ENCODE measurements at places on chromosomes 11 and 22. TPM values are rescaled to one million over a fixed set of nuclear protein-coding genes. Genes with fewer than 3 reads are reported as not detected.

FGF19 gene
- 0.16 TPM for total RNA-seq

CARD10 gene
- total RNA-seq, result 67.6 TPM

CCDC89 gene
- 0.76 TPM for total RNA-seq

MMP26 gene
- not detected for total RNA-seq

BARX2 gene
- 3.4 TPM for total RNA-seq

CASP5 gene
- not detected for total RNA-seq

ZNF214 gene
- 2.1 TPM for total RNA-seq

KCNQ1 gene
- total RNA-seq, result not detected

TUBA8 gene
- not detected for total RNA-seq

CARD18 gene
- 0.19 TPM for total RNA-seq

PHF21B gene
- not detected for total RNA-seq

TEX12 gene
- not detected for total RNA-seq

TMEM191C gene
- total RNA-seq, result 0.08 TPM

HORMAD2 gene
- total RNA-seq, result not detected

OR4D5 gene
- total RNA-seq, result not detected

LINC01488 gene
- not detected for total RNA-seq

LRRC4C gene
- not detected for total RNA-seq

OR2AG1 gene
- not detected for total RNA-seq

APOA4 gene
- total RNA-seq, result not detected

MYOD1 gene
- not detected for total RNA-seq

PATE4 gene
- total RNA-seq, result not detected

CRYBB2 gene
- total RNA-seq, result not detected

ARAP1 gene
- total RNA-seq, result 70.0 TPM

RAB3IL1 gene
- total RNA-seq, result 0.53 TPM

ABCC8 gene
- not detected for total RNA-seq

OR52I2 gene
- total RNA-seq, result not detected

UBASH3B gene
- total RNA-seq, result 16.3 TPM

CHRNA10 gene
- total RNA-seq, result 0.23 TPM

PTPRCAP gene
- 1.4 TPM for total RNA-seq

RIN1 gene
- 71.5 TPM for total RNA-seq

TECTA gene
- total RNA-seq, result not detected

CYB561A3 gene
- total RNA-seq, result 42.1 TPM

ASPHD2 gene
- total RNA-seq, result 3.9 TPM

SLC22A12 gene
- not detected for total RNA-seq

LMO1 gene
- not detected for total RNA-seq

UBQLN3 gene
- not detected for total RNA-seq

NAALADL1 gene
- 32.8 TPM for total RNA-seq

CCDC86 gene
- 40.3 TPM for total RNA-seq

SGSM1 gene
- total RNA-seq, result 0.04 TPM

SMC1B gene
- not detected for total RNA-seq

KCNJ5 gene
- 12.3 TPM for total RNA-seq

TMEM184B gene
- 55.1 TPM for total RNA-seq

LRRC10B gene
- not detected for total RNA-seq

MIAT gene
- total RNA-seq, result 0.08 TPM

CCT8L2 gene
- not detected for total RNA-seq

SLC22A9 gene
- total RNA-seq, result not detected

MEI1 gene
- total RNA-seq, result not detected

PLEKHB1 gene
- not detected for total RNA-seq

KCNA4 gene
- total RNA-seq, result not detected

DNAJB7 gene
- not detected for total RNA-seq

OR51L1 gene
- total RNA-seq, result not detected

ALKBH3 gene
- 36.0 TPM for total RNA-seq
